ENCODE measurements at places on chromosomes 2 and 18.

- DNase-seq: no peak
Observed at GRCh38 chr2:147467441-147467840, 377.4 kb upstream of the ACVR2A start.

DNA sequence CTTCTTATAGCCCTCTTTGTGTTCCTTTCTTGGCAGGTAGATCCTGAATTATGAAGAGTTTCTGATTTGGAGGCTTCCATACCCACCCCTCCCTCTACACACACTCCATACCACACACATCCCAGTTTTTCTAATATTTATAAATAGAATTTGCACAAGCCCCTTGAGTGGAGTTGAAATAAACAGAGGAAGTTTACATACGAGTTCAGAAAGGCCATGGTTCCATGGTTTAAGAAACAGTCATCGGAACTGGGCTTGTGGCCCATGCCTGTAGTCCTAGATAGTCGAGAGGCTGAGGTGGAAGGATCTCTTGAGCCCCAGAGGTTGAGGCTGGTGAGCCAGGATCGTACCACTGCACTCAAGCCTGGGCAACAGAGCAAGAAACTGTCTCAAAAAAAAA, 62.7 kb upstream of the TANC1 start:
- DNase-seq: no peak

DNA sequence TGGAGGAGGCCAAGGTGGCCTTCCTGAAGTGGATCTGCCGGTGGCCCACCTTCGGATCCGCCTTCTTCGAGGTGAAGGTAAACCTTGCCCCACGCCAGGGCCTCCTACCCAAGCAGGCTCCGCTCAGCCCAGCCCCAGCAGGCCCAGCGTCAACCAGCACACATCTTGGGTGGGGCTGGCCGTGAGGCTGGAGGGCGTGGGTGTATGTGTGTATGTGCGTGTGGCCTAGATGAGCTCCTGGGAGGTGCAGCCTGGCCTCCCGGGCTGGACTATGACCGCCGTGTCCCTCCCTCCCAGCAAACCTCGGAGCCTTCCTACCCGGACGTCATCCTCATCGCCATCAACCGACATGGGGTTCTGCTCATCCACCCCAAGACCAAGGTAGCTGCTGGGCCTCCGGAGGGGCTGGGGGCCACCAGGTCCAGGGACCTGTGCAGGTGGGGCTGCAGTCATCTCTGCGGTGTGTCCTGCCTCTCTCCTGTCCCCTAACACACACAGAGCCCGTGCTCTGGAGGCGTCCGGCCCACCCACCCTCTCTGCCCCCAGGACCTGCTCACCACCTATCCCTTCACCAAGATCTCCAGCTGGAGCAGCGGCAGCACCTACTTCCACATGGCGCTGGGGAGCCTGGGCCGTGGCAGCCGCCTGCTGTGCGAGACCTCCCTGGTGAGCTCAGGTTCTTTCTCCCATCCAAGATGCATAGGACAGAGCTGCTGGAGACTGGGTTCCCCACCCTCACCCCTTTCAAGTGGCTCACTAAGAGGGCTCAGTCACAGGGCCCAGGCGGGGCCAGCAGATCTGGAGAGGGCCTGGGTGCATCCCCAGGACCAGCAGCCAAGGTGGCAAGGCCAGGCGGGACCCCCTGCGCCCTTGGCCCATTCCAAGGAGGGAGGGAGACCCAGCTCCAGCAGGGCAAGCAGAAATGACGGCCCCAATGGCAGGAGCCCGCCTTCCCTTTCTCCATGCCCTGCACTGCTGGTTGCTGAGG, 9.4 kb upstream of the GPR17 start:
- DNase-seq: no peak

DNA sequence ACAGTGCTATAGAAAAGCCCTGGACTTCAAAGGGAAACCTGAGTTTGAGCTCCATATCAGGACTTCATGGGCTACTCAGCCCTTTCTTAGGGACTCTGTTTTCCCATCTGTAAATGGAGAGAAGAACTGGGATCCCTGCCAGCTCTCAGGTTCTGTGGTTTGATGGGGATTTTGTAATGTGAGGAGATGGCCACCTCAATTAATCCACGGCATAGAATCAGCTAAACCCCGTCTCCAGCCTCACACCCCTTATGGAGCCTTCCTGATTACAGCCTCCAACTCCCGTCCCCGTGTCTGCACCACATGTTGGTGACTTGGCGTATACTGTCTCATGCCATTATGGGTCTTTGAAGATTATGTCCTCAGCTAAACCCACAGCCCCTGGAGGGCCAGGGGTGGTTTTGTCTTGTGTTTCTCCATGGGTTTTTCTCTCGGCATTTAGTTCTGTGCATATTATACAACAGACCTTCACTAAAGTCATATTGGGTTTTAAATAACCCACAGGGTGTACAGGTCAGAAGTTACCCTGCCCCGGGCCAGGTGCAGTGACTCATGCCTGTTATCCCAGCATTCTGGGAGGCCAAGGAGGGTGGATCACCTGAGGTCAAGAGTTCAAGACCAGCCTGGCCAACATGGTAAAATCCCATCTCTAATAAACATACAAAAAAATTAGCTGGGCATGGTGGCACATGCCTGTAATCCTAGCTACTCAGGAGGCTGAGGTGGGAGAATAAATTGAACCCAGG, 63.8 kb upstream of the PPP1CB start:
- DNase-seq: no peak

DNA sequence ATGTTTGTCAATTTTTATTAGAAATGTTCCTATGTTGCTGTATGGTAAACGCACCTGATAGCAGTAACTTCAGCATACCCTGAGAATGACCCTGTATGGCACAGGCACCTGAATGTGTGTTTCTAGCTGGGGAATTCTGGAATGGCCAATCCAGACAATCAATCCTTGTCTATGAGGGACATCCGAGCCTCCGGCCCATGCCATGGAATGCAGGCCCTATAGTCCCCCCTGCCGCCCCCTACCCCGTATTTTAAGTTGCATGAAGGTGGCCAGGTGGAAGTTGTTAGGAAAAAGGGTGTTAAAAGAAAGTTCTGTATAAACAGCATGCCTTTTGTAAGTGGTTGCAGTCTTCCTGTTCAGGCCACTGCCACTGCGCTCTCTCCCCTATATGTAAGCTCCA, 595.9 kb downstream of the DSC3 start:
- DNase-seq: no peak

GRCh38 chr2:179186126-179186525, 78.5 kb downstream of the SESTD1 start:
- DNase-seq: peak; percentile 3

- no peak for DNase-seq
Observed at GRCh38 chr2:99763764-99764163, 273.9 kb upstream of the REV1 start.

GRCh38 chr2:101173707-101174295, 22.6 kb upstream of the TBC1D8 start:
- DNase-seq: no peak

GRCh38 chr2:207467716-207468347, 61.9 kb upstream of the CREB1 start:
- no peak for DNase-seq

- DNase-seq: no peak
Observed at GRCh38 chr2:20111311-20112131, 60.1 kb upstream of the LAPTM4A start.

- DNase-seq: no peak
Observed at GRCh38 chr2:39290433-39290832, 46.7 kb upstream of the CDKL4 start.

- DNase-seq: no peak
Observed at GRCh38 chr18:62625019-62625418, 90.3 kb upstream of the PHLPP1 start.

- DNase-seq: no peak
Observed at GRCh38 chr18:7066965-7067555, 50.5 kb downstream of the LAMA1 start.

- no peak for DNase-seq
Observed at GRCh38 chr2:238854246-238854645, 6.4 kb downstream of the TWIST2 start.

- no peak for DNase-seq
Observed at GRCh38 chr18:36624451-36625167, 204.2 kb downstream of the TPGS2 start.

GRCh38 chr2:39416140-39416539, 20.9 kb downstream of the MAP4K3 start:
- DNase-seq: no peak

GRCh38 chr2:24473626-24474025, 17.4 kb upstream of the NCOA1 start:
- no peak for DNase-seq

DNA sequence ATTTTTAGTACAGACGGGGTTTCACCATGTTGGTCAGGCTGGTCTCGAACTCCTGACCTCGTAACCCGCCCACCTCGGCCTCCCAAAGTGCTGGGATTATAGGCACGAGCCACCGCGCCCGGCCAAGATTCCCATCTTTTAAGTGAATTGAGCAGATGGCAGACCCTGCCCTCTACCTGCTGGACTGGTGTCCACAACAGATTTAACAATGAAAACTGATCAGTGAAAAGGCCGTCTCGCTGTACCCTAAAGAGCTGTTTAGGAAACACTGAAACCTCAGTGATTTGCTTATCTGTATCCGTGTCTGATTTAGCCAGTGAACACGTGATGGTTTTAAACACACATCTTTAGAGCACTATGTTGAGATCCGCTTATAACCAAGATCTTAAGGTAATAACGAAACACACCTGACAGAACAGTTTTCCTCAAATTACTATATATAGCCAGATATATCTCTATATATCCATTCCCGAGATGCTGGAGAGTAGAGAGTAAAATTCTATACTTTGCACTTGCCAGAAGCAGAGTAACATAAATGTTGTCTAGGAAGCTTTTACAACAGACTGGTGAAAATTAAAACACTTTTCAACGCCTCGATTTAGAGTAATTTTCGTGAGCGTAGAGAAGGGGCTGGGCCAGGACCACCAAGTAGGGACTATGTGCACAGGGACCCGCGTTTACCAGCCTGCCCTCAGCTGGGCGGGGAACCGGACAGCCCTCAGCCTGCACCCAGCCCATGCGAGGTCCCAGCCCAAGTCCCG, 594 bp downstream of the FAM161A start:
- DNase-seq: peak; percentile 15

DNA sequence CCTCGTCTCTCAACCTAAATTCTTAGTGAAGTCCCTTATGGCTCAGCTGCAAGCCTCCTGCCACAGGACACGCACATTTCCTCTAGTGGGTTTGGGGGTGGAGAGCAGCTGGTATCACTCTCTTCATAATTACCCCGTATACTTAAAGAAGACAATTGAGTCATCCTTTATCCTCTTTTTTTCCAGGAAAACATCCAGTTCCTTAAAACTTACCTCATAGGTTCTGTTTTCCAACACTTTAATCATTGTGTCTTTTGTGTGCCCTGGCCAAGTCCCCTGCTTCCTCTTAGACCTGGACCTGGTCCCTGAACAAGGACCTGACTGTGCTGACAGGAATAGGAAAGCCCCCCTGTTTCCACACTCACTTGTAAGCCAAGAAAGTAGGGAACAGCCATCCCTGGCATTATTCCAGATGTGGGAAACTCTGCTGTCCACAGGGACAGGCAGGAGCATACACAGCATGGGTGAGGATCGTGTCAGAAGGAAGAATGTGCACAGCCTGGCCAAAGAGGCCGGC, 42.3 kb upstream of the MYO1B start:
- DNase-seq: no peak

- no peak for DNase-seq
Observed at GRCh38 chr18:21398121-21398520, 156.1 kb downstream of the GREB1L start.

- DNase-seq: peak; percentile 41
Observed at GRCh38 chr2:201436141-201436540, 15.1 kb downstream of the TRAK2 start.

DNA sequence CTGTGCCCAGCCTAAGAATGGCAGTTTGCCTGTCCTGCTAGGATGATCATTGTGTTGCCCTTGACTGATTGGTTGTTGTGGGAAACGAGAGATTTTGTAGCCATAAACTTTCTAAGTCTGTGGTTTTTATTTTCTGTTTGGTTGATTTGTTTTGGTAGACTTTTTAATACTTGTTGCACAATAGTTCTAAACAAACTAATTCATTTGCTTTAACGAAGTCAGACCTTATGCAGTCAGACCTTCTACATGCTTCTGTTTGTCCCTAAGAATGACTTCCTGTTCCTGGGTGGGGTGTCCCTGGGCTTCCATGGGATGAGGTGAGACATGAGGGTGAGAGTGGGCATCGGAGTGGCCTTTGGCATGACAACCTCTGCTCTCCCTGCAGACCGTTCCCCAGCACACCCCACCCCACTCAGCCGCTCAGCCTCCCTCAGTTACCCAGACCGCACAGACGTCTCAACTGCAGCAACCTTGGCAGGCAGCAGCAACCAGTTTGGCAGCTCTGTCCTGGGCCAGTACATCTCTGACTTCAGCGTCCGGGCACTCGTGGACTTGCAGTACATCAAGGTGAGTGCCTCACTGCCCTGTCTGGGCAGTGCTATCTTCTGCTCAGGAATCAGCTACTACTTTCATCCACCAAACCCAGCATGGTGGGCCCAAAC, 7.8 kb upstream of the CNNM3 start:
- DNase-seq: no peak

GRCh38 chr2:141820893-141821292, 309.9 kb downstream of the LRP1B start:
- no peak for DNase-seq

- peak; percentile 59 for DNase-seq
Observed at GRCh38 chr2:170929686-170930050, 615 bp downstream of the GORASP2 start.

GRCh38 chr18:9260388-9261380, 73.9 kb upstream of the TWSG1 start:
- DNase-seq: no peak

GRCh38 chr2:23761638-23762037, 165.3 kb downstream of the ATAD2B start:
- DNase-seq: no peak

DNA sequence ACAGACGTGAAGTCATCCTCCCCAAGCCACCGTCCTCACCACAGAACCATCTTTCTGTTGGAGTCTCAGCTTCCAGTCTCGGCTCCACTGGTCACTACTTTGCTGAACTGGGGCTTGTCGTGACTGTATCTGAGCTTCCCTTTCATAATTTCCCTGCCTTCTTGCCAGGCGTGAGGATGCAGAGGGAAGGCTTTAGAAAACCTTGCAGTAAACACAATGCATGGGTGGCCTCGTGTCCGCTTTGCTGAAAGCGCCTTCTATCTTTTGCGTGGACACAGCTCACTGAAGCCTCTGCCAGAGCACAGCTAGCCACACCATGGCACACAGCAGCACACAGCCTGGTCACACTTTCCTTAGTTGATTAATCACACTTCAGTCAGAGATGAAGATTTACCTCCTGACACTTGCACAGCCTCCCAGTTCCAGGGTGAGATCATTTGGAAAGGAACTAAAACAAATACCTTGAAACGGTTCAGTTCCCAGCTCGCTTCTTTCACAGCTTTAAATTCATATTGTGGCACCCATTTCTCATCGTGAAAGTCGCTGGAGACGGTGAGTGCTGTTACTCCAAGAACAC, 2.8 kb upstream of the GPR45 start:
- DNase-seq: no peak

Measured in hematopoietic multipotent progenitor cell treated with erythropoietin and hydrocortisone succinate and interleukin-3 and kit ligand, for 17 days (in vitro differentiated cells).